ENCODE measurements at places on chromosomes 4 and X.
A peak's percentile ranks its signal among the peaks of the same experiment; 100 is the strongest.

GRCh38 chrX:150146271-150146896 lies 208.1 kb upstream of the EOLA2 start:
- no peak overlapping the region for H3K27ac ChIP-seq
- H3K4me3 ChIP-seq: no peak overlapping the region
- H3K4me1 ChIP-seq: peaks cover 19% of the 10 kb centered on the region

- no peaks in the 10 kb centered on the region for H3K4me1 ChIP-seq
- no peaks in the 10 kb centered on the region for H3K27me3 ChIP-seq
- H3K4me3 ChIP-seq: no peak overlapping the region
- H3K36me3 ChIP-seq: no peaks in the 10 kb centered on the region
- H3K27ac ChIP-seq: no peak overlapping the region
Observed at GRCh38 chrX:46381630-46382029, 163.6 kb downstream of the ZNF674 start.

DNA sequence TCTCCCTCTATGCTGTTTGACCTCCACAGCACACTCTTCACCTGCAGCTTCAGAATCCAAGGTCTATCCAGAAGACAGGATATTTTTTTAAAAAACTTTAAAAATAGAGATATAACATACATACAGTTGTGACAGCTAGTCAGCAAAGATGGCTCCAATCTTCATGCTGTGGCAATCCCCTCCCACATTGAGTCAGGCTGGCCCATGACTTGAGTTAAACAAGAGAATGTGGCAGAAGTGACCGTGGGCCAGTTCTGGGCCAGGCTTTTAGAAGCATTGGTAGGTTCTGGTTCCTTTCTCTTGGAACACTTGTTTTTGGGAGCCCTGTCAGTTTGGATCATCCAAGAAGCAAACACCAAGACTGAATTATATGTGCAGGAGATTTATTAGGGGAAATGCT lies 36.1 kb upstream of the REPS2 start:
- H3K27me3 ChIP-seq: no peaks in the 10 kb centered on the region
- no peak for DNase-seq

DNA sequence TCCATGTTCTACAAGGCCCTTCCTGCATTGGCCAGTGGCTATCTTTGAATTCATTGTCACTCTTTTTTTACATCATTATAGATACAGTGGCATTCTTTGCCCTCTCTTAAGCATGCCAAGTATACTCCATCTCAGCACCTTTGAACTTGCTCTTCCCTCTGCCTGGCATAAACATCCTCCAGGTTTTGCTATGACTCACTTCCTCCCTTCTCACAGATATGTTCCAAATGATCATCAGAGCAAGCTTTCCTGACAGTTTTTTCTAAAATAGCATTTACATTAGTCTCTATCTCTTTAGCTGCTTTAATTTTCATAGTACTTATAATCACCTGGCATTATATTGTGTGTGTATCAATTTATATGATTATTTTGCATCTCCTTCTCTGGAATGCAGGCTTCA lies 553.3 kb upstream of the MAGEB2 start:
- H3K4me1 ChIP-seq: peaks cover 38% of the 10 kb centered on the region
- peak; percentile 10 for DNase-seq
- no peaks in the 10 kb centered on the region for H3K36me3 ChIP-seq
- H3K27ac ChIP-seq: peak overlapping the region; percentile 51
- H3K4me3 ChIP-seq: no peak overlapping the region

- no peak overlapping the region for H3K27ac ChIP-seq
- no peaks in the 10 kb centered on the region for H3K36me3 ChIP-seq
- 0 out of 2 replicates have a peak, but pooled peaks cover 3% of the 10 kb centered on the region for H3K27me3 ChIP-seq
- no peak overlapping the region for H3K4me3 ChIP-seq
- DNase-seq: no peak
- H3K4me1 ChIP-seq: no peaks in the 10 kb centered on the region
Observed at GRCh38 chr4:84091266-84091665, 407.8 kb downstream of the NKX6-1 start.

DNA sequence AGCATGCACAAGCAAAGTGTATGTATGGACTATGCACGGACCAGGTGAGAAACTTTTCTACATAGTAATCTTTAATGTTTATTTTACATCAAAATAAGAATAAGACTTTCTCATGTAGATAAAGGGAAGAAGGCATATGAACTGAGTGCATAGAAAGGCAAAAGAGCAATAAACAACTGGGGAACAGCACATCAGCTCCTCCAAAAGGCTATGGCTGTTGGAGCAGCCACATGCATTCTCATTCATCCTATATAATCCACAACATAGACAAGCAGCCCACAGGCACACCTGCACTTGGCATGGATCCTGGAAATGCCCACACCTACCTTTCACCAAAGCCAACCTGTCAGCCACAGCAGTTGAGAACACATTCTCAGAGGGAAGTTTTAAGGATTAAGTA lies 586.9 kb upstream of the INTU start:
- no peak overlapping the region for H3K27ac ChIP-seq
- H3K27me3 ChIP-seq: no peaks in the 10 kb centered on the region
- H3K4me3 ChIP-seq: no peak overlapping the region

- H3K36me3 ChIP-seq: no peaks in the 10 kb centered on the region
- H3K27ac ChIP-seq: no peak overlapping the region
- H3K4me1 ChIP-seq: no peaks in the 10 kb centered on the region
- DNase-seq: no peak
- H3K27me3 ChIP-seq: no peaks in the 10 kb centered on the region
Observed at GRCh38 chrX:44842550-44843317, 1.1 kb upstream of the DUSP21 start.

DNA sequence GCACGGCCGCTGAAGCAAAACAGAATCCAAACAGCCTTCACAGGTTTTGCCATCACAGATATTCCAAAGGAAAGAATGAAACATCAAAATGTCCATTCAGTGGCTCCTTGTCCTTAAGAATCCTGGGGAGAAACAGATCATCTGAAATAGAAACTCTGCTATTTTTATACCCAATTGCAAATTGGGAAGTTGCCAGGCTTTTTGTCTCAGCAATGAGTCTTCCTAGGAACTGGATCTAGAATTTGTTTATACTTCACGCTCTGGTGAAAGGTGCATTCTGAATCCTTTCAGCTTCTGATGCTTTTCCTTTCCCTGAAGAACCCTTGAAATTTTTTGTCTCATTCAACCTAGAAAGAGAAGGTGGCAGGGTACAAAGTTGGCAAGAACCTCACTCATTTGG lies 218.9 kb downstream of the FBXW7 start:
- H3K27me3 ChIP-seq: no peaks in the 10 kb centered on the region
- no peak overlapping the region for H3K4me3 ChIP-seq
- DNase-seq: no peak
- H3K36me3 ChIP-seq: no peaks in the 10 kb centered on the region
- no peak overlapping the region for H3K27ac ChIP-seq

- no peaks in the 10 kb centered on the region for H3K4me1 ChIP-seq
- no peaks in the 10 kb centered on the region for H3K27me3 ChIP-seq
- H3K4me3 ChIP-seq: no peak overlapping the region
Observed at GRCh38 chr4:86019362-86019761, 340.5 kb downstream of the MAPK10 start.

GRCh38 chrX:130444641-130445336 lies 43.0 kb downstream of the RBMX2 start:
- H3K4me3 ChIP-seq: no peak overlapping the region
- H3K27me3 ChIP-seq: no peaks in the 10 kb centered on the region
- no peak for DNase-seq

GRCh38 chrX:136862546-136862945 lies 18.0 kb downstream of the RBMX start:
- DNase-seq: no peak
- H3K27ac ChIP-seq: no peak overlapping the region
- peaks cover 17% of the 10 kb centered on the region for H3K36me3 ChIP-seq
- no peak overlapping the region for H3K4me3 ChIP-seq
- no peaks in the 10 kb centered on the region for H3K27me3 ChIP-seq

- no peak overlapping the region for H3K27ac ChIP-seq
- no peaks in the 10 kb centered on the region for H3K4me1 ChIP-seq
- DNase-seq: no peak
Observed at GRCh38 chrX:19972984-19973383, 17.9 kb downstream of the BCLAF3 start.

GRCh38 chrX:137178392-137178791 lies 144.6 kb upstream of the GPR101 start:
- H3K36me3 ChIP-seq: no peaks in the 10 kb centered on the region
- no peaks in the 10 kb centered on the region for H3K27me3 ChIP-seq
- no peak for DNase-seq
- no peak overlapping the region for H3K27ac ChIP-seq
- H3K4me1 ChIP-seq: no peaks in the 10 kb centered on the region
- H3K4me3 ChIP-seq: no peak overlapping the region

DNA sequence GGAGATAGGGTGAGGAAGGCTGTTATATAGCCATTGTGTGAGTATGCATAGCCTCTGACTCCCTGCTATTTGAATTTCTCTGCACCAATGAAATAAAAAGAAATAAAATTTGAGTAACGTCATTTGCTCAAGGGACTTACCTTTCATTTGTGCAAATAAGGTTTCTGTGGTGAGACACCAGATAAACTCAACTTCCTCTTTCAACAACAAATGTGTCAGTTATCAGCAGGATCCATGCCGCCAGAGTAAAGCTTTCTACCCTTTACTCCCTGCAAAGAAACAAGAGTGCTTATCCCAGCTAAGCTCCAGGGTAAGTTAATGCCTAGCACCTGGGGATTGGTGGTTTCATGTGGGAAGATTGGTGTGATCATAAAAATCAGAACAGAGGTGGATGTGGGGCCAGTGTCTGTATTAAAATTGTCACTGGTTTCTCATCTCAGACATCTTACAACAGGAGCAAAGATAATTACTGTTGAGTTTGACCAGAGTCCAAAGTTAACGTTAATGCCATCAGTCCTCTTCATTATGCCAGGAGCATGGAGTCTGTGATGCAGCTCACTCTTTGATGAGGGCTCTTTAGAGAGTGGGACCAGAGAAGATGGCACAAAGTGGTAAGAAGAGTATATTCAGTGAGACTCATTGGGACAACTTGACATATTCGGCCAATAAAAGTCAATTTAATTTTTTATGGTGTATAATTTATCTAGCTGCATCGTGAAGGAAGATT lies at the start of gene P2RY10:
TSS of gene P2RY10 (plus strand) at position 206 of the 727 bp plus-strand sequence. CDS start 15,130 bp downstream, outside the sequence.
- H3K27me3 ChIP-seq: no peaks in the 10 kb centered on the region
- H3K36me3 ChIP-seq: no peaks in the 10 kb centered on the region
- H3K27ac ChIP-seq: no peak within 1 kb of the TSS
- H3K4me1 ChIP-seq: no peaks in the 10 kb centered on the region
- no peak within 1 kb of the TSS for H3K4me3 ChIP-seq

- H3K36me3 ChIP-seq: no peaks in the 10 kb centered on the region
- no peak overlapping the region for H3K4me3 ChIP-seq
- no peaks in the 10 kb centered on the region for H3K27me3 ChIP-seq
- no peak overlapping the region for H3K27ac ChIP-seq
- DNase-seq: no peak
- H3K4me1 ChIP-seq: no peaks in the 10 kb centered on the region
Observed at GRCh38 chrX:623268-623598, 7.4 kb upstream of the SHOX start.

GRCh38 chr4:2832309-2832980 lies 11.2 kb upstream of the ADD1 start:
- no peak overlapping the region for H3K4me3 ChIP-seq
- no peak overlapping the region for H3K27ac ChIP-seq
- DNase-seq: no peak
- peaks cover 44% of the 10 kb centered on the region for H3K36me3 ChIP-seq
- H3K27me3 ChIP-seq: no peaks in the 10 kb centered on the region

- peak overlapping the region; percentile 56 for H3K27ac ChIP-seq
Observed at GRCh38 chr4:2484993-2485392, 16.1 kb downstream of the RNF4 start.

DNA sequence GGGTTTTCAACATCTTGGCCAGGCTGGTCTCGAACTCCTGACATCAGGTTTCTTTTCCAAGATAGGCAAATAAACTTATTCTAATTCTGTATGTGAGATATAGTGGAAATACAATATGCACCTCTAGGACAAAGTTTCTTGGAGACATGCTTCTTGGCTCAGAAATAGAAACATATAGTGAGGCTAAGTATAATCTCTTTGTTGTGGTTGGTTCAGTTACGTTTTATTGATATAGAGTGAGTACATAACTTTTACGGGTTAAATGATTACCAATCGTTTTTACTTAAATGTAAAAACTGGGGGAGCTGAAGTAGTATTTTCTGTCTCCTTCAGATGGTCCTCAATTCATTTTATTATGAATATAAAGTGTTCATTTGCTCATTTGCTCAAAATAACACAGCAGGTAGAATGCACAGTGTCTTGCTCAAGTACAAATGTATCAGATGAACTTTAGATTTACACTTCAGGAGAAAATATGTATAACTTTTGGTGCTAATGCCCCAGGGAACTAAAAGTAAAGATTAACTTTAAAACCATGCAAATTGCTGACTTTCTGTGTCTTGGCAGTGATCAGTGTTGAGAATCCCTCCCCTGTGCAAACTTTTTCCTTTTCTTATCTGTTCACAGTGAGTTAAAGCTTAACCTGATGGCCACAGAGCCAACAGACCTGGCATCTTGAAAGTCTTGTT lies 77.6 kb downstream of the AFF1 start:
- DNase-seq: no peak
- no peak overlapping the region for H3K4me3 ChIP-seq
- H3K4me1 ChIP-seq: peaks cover 5% of the 10 kb centered on the region

DNA sequence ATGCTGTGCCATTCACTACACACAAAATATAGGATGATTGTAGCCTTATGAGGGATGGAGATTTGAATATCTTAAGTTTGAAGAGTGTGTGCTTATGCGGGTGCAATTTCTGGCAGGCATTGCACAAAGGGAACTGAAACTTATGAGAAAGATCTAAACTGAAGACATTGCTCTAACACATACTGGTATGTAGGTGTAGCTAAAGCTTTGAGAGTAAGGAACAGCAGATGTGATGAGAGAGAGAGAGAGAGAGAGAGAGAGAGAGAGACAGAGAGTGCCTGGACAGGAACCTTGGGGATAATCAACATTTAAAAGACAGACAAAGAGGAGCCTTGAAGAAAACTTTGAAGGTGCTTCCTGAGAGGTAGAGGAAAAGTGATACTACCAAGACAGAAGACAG lies 379.7 kb downstream of the SPRY1 start:
- no peaks in the 10 kb centered on the region for H3K36me3 ChIP-seq
- no peaks in the 10 kb centered on the region for H3K27me3 ChIP-seq
- H3K4me1 ChIP-seq: peaks cover 6% of the 10 kb centered on the region
- no peak for DNase-seq

- H3K4me3 ChIP-seq: no peak overlapping the region
- no peaks in the 10 kb centered on the region for H3K27me3 ChIP-seq
- no peaks in the 10 kb centered on the region for H3K36me3 ChIP-seq
- no peaks in the 10 kb centered on the region for H3K4me1 ChIP-seq
Observed at GRCh38 chrX:80306007-80306406, 114.2 kb upstream of the TENT5D start.

- DNase-seq: no peak
- H3K4me3 ChIP-seq: no peak overlapping the region
- no peaks in the 10 kb centered on the region for H3K36me3 ChIP-seq
- H3K27ac ChIP-seq: no peak overlapping the region
- H3K4me1 ChIP-seq: no peaks in the 10 kb centered on the region
Observed at GRCh38 chr4:48967101-48967500, 19.0 kb upstream of the CWH43 start.

DNA sequence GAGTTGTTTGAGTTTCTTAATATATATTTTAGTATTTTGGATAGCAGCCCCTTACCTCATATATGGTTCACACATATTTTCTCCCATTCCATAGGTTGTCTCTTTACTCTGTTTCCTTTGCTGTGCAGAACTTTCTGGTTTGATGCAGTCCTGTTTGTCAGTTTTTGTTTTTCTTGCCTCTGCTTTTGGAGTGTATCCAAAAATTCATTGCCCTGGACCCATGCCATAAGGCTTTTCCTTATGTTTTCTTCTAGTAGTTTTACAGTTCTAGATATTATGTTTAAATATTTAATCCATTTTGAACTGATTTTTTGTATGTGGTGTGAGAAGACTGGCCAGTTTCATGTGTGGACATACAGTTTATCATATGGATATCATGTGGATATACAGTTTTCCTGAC lies 58.5 kb upstream of the NUDT6 start:
- DNase-seq: no peak
- no peaks in the 10 kb centered on the region for H3K4me1 ChIP-seq
- H3K27me3 ChIP-seq: no peaks in the 10 kb centered on the region

Data from SJCRH30 (cell line).